Stimulated activated CD8-positive, alpha-beta memory T cell treated with anti-CD3 and anti-CD28 coated beads, Interleukin-2, amount 100 ng/mL, for 1 hour (primary cell): ENCODE measurements at places on chromosomes 12 and 14.

- no peak for DNase-seq
Observed at GRCh38 chr12:48999371-49000131, at the start of gene DDN. Gene DDN, minus strand, starts transcription at chr12:48999375. Its CDS starts 88 bp downstream, at chr12:48999287.

DNA sequence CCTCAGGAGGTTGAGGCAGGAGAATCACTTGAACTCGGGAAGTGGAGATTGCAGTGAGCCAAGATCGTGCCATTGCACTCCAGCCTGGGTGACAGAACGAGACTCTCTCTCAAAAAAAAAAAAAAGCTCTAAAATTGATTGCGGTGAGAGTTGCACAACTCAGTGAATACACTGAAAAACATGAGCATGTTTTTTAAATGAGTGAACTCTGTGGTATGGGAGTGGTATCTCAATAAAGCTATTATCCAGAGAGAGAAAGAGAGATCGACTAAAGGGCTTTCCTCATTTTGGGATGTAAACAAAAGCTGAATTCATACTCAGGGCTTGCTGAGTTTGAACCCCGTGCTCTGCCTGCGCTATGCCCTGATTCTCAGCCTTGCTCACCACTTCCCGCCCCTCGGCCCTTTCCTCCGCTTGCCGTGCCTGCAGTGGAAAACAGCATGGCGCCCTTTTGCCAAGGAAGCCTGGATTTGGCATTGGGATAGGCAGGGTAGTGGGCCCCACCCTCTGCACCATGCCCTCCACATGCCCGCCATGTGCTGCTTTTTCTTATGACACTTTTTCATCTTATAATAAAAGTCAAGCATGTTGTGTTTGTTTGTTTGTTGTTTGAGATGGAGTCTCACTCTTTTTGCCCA lies 102.5 kb downstream of the LGMN start:
- no peak for DNase-seq

- no peak for DNase-seq
Observed at GRCh38 chr12:57236925-57237595, 7.5 kb downstream of the SHMT2 start.

DNA sequence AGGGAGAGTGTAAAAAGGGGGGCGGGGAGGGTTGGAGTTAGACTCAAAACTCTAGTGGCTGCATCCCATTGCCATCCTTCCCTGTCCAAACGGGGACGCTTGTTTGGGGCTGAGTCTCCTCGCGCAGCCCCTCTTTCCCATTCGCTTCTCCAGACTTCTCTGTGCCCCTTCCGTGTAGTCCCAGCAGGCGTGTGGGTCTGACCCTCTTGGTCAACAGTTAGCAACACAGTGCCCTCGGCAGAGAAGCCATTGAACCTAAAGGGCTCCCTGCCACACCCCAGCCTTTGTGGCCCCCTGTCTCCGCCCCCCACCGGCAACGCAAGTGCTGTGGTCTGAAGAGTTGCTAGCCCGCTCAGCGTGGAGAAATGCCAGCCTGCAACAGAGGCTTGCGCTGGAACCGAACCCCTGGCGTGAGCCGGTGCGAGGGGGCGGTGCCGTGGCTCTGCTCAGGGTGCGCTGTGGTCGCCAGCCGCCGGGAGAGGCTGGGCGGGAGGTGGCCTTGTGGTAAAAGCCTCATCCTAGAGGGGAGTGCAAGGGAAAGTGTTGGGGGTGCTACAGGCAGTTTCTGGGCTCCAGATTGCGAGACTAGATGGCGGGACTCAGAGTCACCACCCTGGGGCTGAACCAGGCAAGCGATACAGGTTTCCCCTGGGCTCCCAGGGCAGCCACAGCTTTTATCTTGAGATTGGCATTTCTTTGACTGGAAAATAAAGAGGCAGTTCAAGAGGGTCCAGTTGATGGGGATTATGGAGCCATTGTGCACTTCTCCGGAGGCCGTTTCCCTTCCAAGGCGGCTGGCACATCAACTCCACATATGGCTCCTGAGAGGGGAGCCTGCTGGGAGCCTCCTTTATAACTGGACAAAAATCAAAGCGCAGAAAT lies 2.1 kb downstream of the PLXNC1 start:
- no peak for DNase-seq

DNA sequence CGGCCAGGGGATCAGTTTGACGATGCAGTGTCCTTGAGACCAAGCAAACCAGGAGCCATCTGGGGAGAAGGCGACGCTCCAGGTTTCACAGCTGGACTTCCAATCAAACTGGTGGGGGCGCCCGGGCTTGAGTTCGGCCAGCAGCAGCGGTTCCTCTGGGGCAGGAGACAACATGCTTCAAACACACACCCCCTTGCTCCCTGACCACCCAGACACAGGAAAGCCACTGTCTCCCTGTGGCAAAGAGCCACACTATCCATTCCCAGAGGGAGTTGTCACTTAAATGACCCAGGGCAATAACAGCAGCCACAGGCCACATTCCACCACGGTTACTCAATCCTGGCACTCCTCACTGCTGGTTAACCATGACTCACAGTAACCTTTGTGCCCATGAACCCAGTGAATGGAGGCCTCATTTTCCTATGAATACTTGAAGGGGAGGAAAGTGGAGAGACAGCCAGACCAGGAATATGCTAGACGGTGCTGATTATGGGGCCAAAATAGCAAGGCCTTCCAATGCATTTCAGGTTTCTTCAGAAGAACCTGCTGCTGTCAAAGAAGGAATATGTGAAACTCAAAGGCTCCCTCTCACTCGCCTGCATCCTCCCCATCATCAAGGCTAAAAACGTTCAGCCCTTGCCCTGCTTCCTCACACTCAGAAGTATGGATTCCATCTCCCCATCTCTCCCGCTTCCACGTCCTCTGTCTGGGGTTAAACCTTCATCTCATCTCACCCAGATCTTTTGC lies 8.5 kb downstream of the WSB2 start:
- no peak for DNase-seq

GRCh38 chr12:38328306-38328895 lies 11.8 kb downstream of the ALG10B start:
- no peak for DNase-seq

- DNase-seq, result no peak
Observed at GRCh38 chr12:100221523-100221922, 20.9 kb downstream of the ACTR6 start.

DNA sequence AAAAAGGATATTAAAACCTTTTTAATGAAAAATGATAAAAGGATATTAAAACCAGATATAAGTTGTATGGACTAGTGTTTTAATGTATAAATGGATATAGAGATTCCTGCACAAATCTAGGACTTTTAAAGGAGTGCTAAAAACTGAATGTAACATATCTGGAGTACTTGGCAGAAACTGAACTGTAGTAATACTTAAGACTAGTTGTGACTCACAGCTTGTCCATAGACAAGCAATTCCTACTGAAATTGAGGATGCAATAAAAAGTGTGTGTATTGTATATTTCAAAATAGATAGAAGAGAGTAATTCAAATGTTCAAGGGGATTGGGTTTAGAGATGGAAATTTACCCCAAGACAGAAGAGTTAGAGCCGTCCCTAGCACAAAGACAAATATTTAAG lies 59.6 kb downstream of the FBXO33 start:
- no peak for DNase-seq

GRCh38 chr14:100321473-100322137 lies 1.5 kb upstream of the SLC25A47 start:
- no peak for DNase-seq

GRCh38 chr12:19018302-19018970 lies 111.1 kb upstream of the PLEKHA5 start:
- no peak for DNase-seq

GRCh38 chr12:50181691-50182090 lies 14.5 kb upstream of the CERS5 start:
- no peak for DNase-seq

DNA sequence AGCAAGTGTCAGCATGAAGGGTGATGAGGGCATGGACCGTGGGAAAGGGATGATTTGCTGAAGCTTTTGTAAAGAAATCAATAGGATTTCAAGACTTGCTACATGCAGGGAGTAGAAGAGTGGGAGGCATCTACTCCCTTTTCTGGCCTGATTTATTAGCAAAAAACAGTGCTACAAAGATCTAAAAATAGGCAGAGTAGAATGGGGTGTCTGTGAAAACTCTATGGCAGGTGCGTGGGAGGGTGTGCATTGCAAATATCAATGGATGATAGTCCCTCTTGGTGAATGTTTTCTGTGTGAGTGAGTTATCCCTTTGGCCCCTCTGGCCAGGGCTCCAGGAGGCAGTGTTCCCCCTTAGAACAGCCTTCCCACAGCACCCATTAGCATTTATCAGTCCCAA lies 139.0 kb downstream of the SMOC1 start:
- DNase-seq, result no peak

- no peak for DNase-seq
Observed at GRCh38 chr12:95805864-95806671, 15.5 kb upstream of the NTN4 start.

- no peak for DNase-seq
Observed at GRCh38 chr14:42633504-42634095, 1026.9 kb downstream of the LRFN5 start.

GRCh38 chr12:24850496-24850895 lies 98.4 kb downstream of the BCAT1 start:
- no peak for DNase-seq

DNA sequence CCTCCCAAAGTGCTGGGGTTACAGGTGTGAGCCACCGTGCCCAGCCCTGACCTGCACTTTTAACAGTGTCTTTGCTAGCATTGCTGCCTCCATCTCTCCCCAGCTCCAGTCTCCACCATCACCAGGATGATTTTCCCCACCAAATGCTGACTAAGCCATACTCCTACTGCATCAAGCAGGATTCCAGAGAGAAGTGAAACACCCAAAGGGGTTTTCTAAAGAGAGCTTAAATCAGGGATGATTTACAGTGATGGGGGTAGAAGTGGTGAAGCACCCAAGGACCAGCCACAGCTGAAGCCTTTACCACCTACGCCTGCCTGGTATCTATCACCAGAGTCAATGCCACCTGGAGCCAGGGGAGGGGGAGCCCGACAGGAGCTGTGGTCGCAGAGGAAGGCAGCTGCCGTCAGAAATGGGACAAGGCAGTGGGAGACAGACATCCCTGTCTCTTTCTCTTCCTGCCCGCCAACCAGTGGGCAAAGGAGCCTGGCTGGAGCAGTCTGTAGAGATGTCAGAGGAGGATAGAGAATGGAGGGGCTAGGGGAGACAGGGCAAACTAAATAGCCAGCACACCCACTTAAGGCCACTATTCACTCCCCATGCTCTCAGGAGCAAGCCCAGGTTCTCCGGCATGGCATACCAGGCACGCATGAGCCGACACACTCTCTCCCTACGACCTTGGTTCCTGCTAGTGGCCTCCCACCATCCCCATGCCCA lies 22.4 kb upstream of the CD9 start:
- no peak for DNase-seq

DNA sequence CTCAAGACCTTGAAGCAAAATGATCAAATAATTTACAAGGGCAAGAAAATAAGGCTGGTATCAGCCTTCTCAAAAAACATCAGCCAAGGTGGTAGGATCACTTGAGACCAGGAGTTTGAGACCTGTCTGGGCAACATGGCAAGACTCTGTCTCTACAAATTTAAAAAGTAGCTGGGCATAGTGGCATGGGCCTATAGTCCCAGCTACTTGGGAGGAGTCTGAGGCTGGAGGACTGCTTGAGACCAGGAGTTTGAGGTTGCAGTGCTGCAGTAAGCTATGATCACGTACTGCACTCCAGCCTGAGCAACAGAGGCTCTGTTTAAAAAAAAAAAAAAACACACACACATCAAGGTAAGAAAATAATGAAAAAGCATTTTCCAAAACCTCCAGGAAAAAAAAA lies 22.1 kb downstream of the SEC23A start:
- DNase-seq, result no peak

DNA sequence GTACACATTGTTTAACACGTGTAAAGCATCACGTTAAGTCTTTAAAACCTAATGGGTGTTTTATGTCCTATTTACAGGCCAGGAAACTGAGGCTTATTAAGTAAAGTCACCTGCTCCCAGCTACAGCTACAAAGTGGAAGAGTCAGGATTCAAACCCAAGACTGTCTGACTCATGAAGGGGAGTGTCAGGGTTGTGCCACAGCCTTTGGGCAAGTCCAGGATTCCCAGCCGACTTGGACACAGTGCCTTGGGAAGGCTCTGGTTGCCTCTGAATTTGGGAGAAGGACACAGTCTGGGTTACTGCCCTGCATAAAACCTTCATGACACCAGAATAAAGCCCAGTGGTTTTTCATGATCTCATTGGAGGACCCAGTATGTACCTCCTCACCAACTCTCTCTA lies 7.3 kb downstream of the RNU4-2 start:
- DNase-seq, result no peak

GRCh38 chr12:107662484-107662883 lies 23.1 kb upstream of the PWP1 start:
- DNase-seq, result no peak

DNA sequence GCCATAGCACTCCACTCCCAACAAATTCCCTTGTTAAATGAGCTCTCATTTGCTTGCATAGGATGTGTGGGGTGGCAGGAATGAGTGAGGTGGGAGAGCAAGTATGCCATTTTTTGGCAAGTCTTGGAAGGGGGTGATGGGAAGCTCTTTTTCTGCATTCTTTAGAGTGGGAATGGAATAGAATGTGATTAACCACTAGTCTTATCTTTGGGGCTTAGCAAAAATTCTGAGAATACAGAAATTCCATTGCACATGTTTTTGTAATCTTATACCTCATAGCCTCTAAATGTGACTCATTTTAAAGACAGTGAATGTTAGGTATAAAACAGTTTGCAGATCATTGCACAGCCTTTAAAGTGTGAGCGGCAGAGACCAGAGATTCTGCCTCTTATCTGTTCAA lies 28.4 kb upstream of the NEDD1 start:
- no peak for DNase-seq

DNA sequence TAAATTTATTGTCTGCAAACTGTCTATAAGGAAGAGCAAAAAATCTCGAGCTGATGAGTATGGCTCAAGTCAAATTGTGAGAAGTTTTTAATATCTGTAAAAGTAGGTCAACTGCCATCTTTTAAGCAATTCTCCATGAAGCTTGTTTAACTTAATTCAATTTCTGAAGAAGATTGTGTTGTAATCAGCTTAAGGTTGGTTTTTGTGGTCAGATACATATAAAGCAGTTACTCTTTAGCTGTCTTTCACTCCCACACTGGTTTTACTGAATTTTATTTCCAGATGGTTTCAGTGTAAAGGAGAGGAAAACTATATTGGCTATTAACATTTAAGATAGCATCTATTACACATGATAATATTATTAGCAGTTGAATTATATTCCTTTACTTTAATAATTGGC lies 1165.1 kb downstream of the SLC16A7 start:
- DNase-seq, result no peak

DNA sequence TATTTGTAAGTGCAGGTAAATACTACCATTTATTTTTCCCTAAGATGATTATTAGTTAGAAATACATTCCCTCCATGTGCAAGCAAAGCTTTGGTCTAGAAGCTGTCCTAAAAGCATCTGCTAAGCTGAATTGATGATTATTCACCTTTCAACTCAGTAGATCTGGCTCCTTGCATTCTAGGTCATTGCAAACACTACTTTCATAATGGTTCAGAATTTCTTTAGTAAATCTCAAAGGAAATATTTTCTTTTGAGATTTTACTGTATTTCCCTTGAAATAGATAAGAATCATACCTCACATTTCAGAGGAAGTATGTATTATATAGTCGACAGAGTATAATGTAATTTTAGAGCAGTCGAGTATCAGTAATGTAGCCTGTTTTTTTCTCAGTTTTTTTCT lies 2.4 kb downstream of the ETNK1 start:
- no peak for DNase-seq

GRCh38 chr14:85461432-85462133 lies 68.4 kb upstream of the FLRT2 start:
- no peak for DNase-seq

GRCh38 chr12:78871566-78871965 lies 7.0 kb downstream of the SYT1 start:
- DNase-seq, result no peak

GRCh38 chr12:116626153-116626552 lies 67.0 kb downstream of the MAP1LC3B2 start:
- DNase-seq, result no peak
